ENCODE measurements at places on chromosomes 11 and 22.
A peak's percentile ranks its signal among the peaks of the same experiment; 100 is the strongest.

- peak; percentile 48 for DNase-seq
Measured at GRCh38 chr22:45064313-45065278, 54.8 kb upstream of the PHF21B start.

- no peak for DNase-seq
Measured at GRCh38 chr11:63530021-63530420, 6.6 kb upstream of the PLAAT4 start.

DNA sequence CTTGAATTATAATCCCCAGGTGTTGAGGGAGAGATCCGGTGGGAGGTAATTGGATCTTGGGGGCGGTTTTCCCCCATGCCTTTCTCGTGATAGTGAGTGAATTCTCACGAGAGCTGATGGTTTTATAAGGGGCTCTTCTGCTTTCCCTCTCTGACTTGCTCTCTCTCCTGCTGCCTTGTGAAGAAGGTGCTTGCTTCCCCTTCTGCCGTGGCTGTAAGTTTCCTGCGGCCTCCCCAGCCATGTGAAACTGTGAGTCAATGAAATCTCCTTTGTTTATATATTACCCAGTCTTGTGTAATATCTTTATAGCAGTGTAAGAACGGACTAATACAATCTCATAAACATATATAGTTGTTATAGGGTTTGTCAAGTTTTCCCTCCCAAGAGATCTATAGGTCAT is 32.8 kb downstream of the KCNE3 start:
- no peak for DNase-seq

DNA sequence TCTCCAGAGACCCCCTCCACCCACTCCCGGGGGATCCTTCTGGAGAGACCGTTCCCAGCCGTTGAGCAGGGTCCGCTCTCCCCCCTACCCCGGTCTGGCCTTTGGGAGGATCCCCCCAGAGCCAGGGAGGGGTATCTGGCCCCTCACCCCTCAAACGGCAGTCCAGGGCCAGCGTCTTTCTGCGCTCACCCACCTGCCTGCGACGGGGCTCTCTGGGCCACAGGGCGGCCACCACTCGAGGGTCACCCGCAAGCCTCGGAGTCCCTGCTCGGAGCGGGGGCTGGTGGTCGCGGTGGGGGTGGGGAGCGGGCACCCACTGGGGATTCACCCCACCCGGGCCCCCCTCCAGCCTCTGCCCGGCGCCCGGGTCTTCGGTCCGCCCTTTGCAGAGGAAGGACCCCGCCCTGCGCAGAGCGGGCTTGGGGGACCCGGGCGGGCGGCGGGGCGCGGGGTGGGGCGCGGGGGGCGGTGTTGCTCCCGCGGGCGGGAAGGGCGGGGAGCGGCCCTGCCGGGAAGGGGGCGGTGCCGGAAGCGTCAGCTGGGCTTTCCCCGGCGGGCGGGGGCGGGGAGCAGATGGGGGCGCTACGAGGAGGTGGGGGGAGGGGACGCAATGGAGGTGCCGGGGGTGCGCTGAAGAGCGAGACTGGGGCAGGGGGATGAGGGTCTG is 16.6 kb downstream of the CRELD2 start:
- DNase-seq = peak; percentile 92

GRCh38 chr11:60899046-60899936 is 7.1 kb downstream of the PRPF19 start:
- DNase-seq = no peak

DNA sequence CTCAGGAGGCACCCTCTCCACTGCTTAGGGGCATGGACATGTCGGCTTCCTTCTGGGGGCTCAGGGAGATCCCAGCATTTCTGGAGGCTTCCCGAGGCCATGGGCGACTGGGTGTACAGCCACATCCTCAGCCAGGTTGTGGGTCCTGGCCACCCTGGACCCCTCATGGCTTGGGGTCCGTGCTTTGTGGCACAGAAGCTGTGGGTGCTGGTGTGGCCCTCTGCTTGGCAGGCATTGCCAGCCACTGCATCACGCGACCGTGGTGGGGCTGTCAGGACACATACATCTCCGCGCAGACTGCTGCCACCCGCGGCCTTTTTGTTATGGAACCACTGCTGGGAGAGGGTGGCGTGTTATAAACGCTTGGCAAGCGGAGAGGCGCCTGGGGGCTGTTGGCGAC is 1174.9 kb downstream of the BRD1 start:
- DNase-seq = no peak

- no peak for DNase-seq
Measured at GRCh38 chr11:12186701-12187100, 76.3 kb downstream of the MICAL2 start.

GRCh38 chr22:29744902-29745301 is 21.9 kb downstream of the ZMAT5 start:
- DNase-seq = no peak

DNA sequence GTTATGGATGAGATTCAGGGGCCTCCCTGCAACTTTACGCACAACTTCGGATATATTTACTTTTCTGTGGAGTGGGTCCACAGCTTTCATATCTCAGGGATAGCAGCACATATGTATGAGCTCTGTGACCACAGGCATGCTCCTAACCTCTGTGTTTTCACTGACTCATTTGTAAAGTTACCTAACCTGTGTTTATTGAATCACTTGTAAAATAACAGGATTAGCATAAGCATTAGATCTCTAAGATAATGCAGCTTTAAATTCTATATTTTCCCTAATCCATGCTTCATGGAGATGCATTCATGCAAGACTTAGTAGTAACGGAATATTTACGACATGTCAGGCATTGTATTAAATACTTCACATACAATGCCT is 47.9 kb upstream of the DDI1 start:
- no peak for DNase-seq

GRCh38 chr11:9739123-9739900 is 75.4 kb downstream of the SWAP70 start:
- no peak for DNase-seq

DNA sequence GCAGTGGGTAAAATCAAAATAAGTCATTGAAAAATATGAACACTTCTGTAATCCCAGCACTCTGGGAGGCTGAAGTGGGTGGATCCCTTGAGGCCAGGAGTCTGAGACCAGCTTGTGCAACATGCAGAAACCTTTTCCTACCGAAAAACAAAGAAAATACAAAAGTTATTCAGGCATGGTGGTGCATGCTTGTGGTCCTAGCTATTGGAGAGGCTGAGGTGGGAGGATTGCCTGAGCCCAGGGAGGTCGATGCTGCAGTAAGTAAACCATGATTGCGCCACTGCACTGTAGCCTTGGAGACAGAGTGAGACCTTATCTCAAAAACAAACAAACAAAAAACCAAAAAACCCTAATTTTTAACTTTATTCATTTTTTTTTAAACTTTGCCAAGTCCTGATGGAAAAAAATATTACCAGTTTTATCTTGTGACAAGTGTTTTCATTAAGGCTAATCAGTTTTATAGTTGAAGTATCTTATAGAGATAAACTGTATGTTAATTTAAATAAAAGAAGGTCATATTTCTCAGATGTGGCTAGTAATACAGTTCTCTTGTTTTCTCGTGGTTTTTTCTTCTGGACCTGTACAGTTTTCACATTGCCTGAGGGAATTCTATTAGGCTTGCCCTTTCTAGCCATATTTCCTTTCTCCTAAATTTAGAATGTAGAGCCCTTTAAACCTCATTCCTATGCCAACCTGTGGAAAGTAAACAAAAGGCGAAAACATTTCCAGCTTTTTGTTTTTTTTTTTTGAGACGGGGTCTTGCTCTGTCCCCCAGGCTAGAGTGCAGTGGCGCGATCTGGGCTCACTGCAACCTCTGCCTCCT is 9.4 kb downstream of the HIPK3 start:
- no peak for DNase-seq

- no peak for DNase-seq
Measured at GRCh38 chr11:75813124-75813523, 1.9 kb upstream of the UVRAG start.

DNA sequence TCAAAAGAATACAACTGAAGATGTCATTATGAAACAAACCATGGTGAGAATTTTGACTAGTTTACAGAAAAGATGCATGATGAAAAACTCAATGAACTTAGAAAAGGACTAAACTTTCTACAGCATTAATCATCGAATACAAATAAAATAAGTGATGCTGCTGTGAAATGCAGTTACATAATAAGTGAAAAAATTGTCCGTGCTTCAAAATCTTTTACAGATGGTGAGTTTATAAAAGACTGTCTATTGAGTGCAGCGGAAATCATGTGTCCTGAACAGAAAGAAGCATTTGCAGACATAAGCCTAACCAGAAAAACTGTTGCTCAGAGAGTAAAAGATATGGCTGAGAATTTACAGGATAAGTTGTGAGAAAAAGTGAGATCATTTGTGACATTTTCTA is 33.8 kb downstream of the NEAT1 start:
- no peak for DNase-seq

GRCh38 chr11:58188770-58189169 is at the start of gene OR9Q2:
OR9Q2 (plus strand) TSS chr11:58189070; CDS start chr11:58190491, 1,421 bp downstream.
- DNase-seq = no peak

- DNase-seq = no peak
Measured at GRCh38 chr11:34473603-34474169, 35.0 kb downstream of the CAT start.

GRCh38 chr11:126054408-126054807 is 8.3 kb downstream of the CDON start:
- no peak for DNase-seq

DNA sequence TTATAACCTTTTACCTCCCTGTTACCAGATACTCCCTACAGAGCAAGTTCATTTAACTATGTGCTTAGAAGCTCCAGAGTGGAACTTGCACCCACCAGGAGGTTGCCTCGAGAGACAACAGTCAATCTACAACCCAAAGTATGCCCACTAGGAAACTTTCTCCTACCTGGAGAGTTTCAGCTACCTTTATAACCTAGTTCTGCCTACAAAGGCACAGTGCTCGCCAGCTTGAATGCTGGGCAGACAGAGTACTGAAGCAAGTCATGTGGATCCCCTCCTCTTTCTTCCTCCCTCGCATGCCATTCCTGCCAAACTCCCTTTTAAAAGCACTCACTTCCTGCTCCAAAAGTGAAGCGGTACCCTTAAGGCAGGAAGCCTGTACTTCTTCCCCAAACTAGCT is 258.9 kb downstream of the SWAP70 start:
- DNase-seq = no peak

DNA sequence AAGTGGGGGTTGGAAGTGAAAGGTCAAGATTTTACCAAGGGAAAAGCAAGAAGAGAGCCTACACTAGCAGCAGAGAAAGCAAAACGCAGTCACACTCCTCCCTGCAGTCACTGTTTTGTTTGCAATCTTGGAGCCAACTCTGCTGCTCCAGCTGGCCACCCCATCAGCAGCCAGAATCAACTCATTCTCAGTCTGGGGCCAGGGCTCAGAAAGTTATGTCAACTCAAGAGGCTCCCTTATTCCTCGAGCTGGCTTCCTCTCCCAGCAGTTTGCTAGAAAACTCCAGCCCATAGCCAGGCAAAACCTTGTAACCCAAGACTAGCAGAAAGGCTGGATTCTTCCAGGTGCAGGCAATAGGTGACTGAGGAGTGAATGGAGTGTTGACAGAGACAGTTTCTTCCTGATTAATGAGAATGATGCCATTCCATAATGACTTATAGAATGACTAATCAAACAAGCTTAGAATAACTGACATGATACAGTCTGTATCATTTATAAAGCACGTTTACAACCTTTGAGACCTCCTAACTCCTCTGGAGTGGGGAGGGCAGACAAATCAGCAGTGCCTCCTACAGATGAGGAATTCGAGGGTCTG is 53.4 kb downstream of the P4HA3 start:
- no peak for DNase-seq

GRCh38 chr22:37999640-38000272 is 15.4 kb upstream of the SOX10 start:
- no peak for DNase-seq

GRCh38 chr11:132913886-132914285 is 618.4 kb downstream of the OPCML start:
- no peak for DNase-seq

DNA sequence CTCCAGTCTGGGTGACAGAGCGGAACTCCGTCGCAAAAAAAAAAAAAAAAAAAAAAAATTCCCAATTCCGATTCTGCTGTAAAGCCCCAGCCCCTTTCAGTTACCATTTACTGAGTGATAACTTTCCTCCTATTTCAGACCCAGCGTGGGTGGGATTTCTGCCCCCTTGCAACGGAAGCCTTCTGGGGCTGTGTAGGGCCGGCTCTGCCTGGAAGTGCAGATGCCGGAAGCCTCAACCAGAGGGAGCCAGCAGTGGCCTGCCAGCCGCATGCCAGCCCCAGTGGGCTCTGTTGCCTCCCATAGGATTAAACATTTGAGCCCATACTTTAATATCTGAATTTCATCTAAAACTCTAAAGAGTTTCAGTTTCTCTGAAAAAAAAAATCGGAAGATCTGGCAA is 60.0 kb upstream of the NUP50 start:
- DNase-seq = no peak

DNA sequence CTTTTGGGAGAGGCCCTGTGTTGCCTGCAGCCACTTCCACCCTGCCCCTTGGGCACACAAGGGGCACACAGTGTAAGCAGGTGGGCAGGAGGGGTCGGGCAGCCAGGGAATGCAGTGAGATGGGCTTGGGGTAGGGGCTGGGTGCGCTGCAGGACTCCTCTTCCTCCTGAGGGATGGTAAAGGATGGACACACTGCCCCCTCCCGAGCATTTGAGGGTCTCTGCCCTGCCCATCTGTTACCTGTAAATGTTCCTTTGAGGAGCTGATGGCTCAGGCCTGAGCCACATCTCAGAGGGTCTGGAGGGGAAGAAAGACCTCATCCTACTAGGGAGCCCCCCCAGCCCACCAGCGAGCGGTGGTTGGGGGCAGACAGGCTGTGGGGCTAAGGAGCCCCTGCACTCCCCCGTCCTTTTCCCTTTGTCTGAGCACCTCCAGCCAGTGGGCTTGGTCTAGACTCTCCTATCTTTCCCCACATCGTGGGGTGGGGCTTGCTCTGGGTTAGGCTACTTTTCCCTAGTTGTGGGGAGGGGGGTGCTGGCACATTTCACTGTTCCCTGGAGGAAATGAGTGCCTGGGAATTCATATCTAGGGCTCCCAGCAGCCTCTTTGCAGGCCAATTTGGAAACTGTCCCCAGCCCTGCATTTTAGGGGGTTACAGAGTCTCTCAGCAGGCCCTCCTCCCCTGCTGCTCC is 1.7 kb upstream of the TSSC4 start:
- DNase-seq = no peak

DNA sequence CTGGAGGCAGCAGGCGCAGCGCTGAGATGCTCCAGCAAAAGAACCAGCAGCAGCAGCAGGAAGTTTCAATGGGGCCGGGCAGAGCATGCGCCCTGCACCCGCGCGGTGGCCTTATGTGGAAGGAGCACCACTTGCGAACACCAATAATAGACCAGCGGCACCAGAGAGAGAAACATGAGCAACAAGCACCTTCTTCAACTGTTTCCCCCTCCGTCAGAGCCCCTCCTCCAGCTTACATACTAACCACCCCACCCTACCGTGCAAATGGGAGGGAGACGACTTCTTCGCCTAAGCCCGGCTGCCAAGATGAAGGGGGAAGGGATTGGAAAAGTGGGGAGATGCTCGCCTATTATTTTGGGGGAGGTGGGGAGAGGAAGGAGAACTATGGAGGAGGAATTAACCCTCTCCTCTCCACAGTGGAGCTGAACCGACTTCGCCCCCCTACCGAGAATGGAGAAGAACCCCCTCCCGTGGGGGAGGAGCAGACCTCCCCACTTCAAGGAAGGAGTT is 1.1 kb downstream of the RSF1 start:
- peak; percentile 83 for DNase-seq

- no peak for DNase-seq
Measured at GRCh38 chr11:83025267-83025704, 46.4 kb downstream of the RAB30 start.

All from stimulated activated CD4-positive, alpha-beta T cell treated with anti-CD3 and anti-CD28 coated beads, Interleukin-4, amount 100 ng/mL, for 4 hours (primary cell).